ENCODE measurements at places on chromosomes 4 and X. TPM values are rescaled to one million over a fixed set of nuclear protein-coding genes. Genes with fewer than 3 reads are reported as not detected.

The HEPH gene
- total RNA-seq: 0.28 TPM

The DCAF4L1 gene
- 0.21 TPM for total RNA-seq

The UGT2B15 gene
- total RNA-seq: 1.2 TPM

The PNPLA4 gene
- 35.8 TPM for total RNA-seq

The AGA gene
- 21.6 TPM for total RNA-seq

The XAGE3 gene
- total RNA-seq: not detected

The NKX6-1 gene
- total RNA-seq: not detected

The SSX2B gene
- not detected for total RNA-seq

All from airway epithelial cell (primary cell).